Stimulated activated CD4-positive, alpha-beta T cell treated with anti-CD3 and anti-CD28 coated beads, Interleukin-12 subunit alpha, Interleukin-12 subunit beta, amount 100 ng/mL, for 24 hours (primary cell): ENCODE measurements at places on chromosomes 1 and 21.
A peak's percentile ranks its signal among the peaks of the same experiment; 100 is the strongest.

- DNase-seq = peak; percentile 52
Observed at GRCh38 chr1:160837558-160838205, 25.0 kb downstream of the CD244 start.

- DNase-seq = no peak
Observed at GRCh38 chr1:234970731-234971476, 157.7 kb downstream of the TOMM20 start.

DNA sequence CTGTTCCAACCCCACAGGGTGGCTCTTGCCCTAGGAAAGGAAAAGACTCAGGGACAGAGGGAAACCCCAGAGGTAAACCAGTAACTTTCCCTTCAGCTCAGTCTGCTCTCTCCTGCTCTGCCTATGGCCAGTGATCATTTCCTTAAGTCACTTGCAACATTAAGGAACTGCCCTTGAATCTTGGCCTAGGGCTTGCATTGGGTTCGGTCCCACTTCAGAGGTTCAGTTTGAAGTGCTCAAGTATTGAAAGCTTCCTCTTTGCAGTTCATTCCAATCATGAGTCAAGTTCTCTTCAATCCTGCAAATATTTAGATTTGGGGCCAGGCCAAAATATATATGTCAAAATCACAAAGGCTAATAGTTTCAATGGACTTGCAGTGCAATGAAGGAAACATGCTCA is 97.7 kb upstream of the IRF2BP2 start:
- DNase-seq = no peak

GRCh38 chr21:44053567-44053966 is 41.5 kb downstream of the TRAPPC10 start:
- DNase-seq = no peak

- DNase-seq = no peak
Observed at GRCh38 chr21:33386222-33386784, 16.9 kb upstream of the IFNGR2 start.

DNA sequence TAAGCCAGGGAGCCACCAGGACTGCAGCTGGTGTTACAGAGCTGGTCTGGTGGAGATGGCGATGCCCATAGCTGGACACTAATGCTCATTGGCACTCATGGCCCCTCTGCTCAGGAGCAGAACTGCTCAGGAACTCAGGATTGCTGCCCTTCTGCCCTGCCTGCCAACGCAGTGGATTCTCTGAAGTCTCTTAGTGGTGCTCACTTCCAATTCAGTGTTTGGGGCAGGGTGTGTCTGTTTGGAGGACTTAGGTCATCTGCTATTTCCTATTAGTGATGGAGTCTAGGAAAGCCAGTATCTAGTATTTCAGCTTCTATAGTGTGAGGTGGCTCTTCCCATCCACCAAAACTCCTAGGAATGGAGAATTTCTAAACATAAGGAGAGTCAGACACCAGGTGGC is 29.1 kb downstream of the S100A10 start:
- DNase-seq = no peak

- no peak for DNase-seq
Observed at GRCh38 chr1:53306168-53306567, 21.7 kb downstream of the LRP8 start.

DNA sequence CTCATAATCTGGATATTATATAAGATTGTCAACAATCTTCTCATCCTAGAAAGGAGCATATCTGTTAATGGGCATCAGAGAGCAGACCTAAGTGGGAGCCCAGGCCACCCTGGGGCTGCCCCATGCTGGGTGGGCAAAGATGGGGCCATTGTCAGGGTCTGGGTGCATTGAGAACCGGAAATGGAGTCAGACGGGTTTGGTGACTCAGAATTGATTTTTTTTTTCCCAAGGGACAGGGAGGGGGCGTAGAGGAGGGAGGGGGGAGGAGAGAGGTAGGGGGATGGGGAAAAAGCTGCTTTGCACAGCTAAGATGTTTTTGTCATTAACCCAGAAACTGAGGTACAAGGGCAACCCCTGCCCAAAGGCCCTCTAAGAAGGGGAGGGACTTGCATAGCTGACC is 1.3 kb downstream of the ATXN7L2 start:
- DNase-seq = no peak

GRCh38 chr1:155607708-155608107 is 2.3 kb upstream of the MSTO1 start:
- no peak for DNase-seq

- no peak for DNase-seq
Observed at GRCh38 chr1:198254521-198254920, 97.7 kb downstream of the NEK7 start.

GRCh38 chr1:211259638-211260126 is 516 bp downstream of the RCOR3 start:
- no peak for DNase-seq

DNA sequence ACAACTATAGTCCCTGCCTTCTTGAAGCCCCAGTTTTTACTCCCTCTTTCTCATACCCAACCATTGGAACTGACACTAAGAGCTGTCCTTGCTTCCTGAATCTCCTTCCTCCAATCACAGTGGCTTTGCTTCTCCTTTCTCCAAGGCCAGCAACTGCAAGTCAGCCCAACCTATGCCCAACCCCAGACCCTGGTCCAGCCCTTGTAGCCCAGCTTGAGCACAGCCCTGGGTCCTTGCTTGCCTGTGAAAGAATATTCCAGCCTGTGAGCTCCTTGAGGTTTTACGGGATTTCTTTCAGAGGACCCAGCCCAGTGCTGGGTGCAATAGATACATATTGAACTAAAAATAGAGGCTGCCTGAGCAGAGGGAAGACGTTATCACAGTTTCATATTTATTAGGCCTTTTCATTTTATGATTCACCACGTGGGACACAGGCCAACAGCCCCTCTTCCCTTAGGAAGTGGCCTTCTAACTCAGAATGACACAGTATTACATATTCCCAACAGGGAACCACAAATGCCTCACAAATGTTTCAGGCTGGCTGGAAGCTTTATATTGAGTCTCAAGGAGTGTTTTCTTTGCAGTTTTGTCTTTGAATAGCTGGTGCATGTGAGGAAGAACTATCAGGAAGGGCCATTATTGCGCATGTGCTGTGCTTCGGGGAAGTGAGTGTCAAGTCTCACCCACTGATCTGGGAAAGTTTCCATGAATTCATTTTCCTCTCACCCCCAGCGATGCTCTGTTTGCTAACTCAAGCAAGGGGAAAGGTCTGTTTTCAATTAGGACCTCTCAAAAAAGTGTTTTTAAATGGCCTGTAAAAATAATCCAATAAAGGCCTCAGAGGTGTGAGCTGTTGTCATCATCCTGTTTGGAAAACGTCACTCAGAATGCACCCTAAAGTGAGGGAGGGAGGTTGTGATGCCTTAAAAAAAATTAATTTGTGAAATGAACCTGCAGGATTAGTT is 92.3 kb upstream of the NFIA start:
- no peak for DNase-seq

DNA sequence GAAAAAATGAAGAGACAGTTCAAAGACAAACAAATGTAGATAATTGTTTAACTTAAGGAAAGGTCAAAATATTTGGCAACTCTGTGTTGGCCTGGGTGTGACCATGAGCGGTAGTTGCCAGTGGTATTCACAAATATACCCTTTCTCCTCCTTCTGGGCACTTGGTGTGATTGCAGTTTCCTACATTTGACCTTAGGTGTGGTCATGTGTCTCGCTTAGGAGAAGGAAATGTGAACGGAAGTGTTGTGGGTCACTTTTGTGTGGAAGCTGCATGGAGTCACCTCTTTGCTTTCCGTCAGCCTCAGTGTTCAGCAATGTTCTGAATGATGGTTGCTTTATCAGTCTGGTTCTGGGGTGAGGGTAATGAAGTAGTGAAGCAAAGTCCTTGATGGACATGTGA is 3.4 kb upstream of the PCSK9 start:
- no peak for DNase-seq

DNA sequence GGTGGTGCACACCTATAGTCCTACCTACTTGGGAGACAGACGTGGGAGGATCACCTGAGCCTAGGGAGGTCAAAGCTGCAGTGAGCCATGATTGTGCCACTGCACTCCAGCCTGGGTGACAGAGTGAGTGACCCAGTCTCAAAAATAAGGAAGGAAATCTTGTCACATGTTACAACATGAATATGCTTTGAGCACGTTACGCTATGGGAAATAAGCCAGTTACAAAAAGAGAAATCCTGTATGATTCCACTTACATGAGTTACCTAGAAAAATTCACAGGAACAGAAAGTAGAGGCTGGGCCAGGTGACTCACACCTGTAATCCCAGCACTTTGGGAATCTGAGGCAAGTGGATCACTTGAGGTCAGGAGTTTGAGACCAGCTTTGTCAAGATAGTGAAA is 6.7 kb upstream of the PADI6 start:
- no peak for DNase-seq

DNA sequence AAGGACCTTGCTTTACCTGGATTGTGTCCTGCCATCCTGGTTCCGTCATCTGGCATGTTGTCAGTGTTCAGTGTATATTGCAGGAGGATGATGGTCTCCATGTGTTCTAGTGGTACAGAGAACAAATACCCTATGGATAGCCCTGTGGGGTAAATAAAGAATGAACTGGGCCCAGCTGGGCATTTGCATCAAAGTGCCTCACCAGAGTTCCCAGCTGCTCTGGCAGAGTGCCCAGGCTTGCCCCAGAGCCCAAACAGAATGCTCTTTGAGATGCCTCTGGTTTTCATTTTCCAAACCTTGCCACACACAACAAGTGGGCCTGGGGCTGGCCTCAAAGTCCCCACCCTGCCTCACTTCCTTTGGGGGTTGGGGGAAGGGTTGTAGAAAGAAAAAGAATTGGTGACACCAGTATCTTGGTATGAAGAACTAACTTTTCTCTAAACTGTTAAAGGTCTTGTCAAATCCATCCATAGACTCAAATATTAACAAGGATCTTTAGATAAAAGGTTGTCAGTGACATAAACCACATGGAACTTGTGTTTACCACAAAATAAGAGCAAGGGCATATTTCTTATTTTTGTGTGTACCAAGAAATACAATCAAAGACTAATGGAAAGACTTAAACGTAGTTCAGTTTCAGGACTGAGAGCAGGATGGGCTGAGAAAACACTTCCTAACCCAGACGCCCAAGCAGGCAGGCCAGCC is 82.2 kb downstream of the LMO4 start:
- DNase-seq = no peak

- no peak for DNase-seq
Observed at GRCh38 chr1:14780271-14780670, 181.8 kb downstream of the KAZN start.

- DNase-seq = no peak
Observed at GRCh38 chr1:156860628-156861423, at the start of gene NTRK1. Gene NTRK1 (plus strand): TSS chr1:156860865. CDS start chr1:156860935, 70 bp downstream.

- no peak for DNase-seq
Observed at GRCh38 chr1:161226320-161226711, 456 bp downstream of the TOMM40L start.

DNA sequence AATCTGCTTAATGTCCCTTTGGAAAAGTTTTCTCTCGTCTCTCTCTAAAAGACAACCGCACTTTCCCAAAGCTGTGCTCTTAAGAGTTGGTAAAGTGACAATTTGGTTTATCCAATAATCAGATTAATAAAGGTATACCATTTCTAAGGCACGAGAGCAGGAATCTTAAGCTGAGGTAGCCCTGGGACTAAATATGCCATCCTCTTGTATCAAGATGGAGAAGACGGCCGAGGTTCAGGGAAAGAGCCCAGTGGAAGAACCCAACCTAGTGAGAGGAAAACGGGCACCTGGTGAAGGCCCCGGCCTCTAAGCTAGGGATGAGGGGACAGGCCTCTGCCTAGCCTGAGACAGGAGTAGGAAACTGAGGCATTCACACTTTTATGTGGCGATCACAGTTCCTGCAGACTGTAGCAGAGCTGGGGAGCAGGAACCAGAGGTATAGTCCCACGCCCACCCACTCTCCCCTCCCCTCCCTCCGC is 334 bp upstream of the SARS1 start:
- DNase-seq = no peak

GRCh38 chr1:95035536-95035935 is 37.2 kb downstream of the ALG14 start:
- no peak for DNase-seq
